ENCODE measurements at places on chromosomes 11 and 22. TPM values are rescaled to one million over a fixed set of nuclear protein-coding genes. Genes with fewer than 3 reads are reported as not detected.

- no peak for DNase-seq
Measured at GRCh38 chr11:66365711-66366619, 5.6 kb downstream of the SLC29A2 start.

GRCh38 chr11:80441821-80442220 is 1001.0 kb upstream of the TENM4 start:
- no peak for DNase-seq

DNA sequence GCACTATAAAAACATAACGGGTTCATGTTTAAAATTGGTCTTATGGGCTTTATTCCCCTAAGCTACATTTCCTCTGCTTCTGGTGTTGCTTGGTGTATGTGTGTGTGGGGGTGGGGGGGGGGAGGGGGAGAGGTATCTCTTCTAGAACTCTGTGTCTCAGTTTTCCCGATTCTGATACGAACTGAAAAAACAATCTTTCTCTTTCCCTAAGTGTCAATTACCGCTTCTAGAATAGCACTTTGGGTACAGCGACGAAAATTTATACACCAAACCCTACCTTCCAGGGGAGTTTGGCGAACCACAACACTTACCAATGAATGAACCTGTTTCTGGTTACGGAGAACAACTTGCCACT is 636 bp downstream of the NUP160 start:
- no peak for DNase-seq

- no peak for DNase-seq
Measured at GRCh38 chr22:24247011-24247507, 2.2 kb upstream of the GGT5 start.

GRCh38 chr22:20536590-20537324 is 29.3 kb downstream of the MED15 start:
- no peak for DNase-seq

MUC2 gene
- not detected for total RNA-seq
